ENCODE measurements at places on chromosomes 6 and 20. TPM values are rescaled to one million over a fixed set of nuclear protein-coding genes. Genes with fewer than 3 reads are reported as not detected.

- DNase-seq = no peak
These were observed 384.2 kb downstream of the PRKN start for GRCh38 chr6:162343198-162343935.

DNA sequence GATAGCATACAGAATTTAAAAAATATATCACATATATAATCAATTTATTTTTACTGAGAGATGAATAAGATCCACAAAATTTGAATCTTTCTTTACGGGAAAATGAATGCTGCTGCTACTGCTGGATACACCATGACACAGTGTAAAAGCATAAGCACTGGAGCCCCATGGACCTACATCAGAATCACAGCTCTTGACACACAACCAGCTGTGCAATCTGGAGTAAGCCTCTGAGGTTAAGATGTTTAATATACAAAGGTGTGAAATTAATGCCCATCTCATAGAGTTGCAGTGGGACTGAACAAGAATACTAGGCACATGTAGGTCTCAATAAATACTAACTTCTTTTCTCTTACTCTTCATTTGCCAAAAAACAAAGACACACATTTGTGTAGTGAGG is 48.1 kb downstream of the MAN1A1 start:
- DNase-seq = no peak

DNA sequence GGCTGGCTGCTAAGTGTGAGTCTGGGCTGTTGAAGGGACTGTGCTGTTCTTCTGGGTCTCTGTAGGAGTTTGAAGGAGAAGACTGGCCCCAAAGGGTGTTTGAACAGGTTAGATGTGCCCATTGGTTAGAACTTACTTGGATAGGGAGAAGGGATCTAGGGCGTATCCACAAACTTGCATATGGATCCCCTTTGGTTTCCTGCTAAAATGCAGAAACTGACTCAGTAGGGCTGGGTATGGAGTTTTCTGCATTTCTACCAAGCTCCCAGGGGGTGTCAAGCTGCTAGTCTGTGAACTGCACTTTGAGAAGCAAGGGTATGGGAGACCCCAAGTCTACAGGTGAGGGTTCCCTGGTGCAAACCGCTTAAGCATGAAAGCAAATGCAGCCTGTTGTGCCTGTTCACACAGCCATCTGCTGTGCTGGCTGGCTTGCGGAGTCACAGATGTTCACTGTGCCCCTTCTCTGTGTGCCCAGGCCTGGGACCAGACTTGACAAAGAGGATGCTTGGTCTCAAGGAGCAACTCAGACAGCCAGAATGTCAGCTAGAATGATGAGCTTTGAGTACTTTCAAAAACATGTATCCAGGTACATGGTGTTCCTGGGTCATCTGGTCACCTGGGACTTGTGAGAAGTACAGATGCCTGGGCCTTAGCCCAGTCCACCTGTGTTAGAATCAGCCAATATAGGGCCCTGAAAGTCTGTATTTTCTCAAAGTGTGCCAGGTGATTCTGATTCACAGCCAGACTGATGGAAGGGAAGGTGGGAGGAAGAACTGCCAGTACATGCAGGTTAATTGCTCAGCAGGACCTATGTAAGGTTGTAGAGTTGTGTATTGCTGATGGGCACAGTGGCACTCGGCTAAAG is 7.4 kb downstream of the PPP1R16B start:
- DNase-seq = no peak

GRCh38 chr6:111663692-111664564 is 58.2 kb upstream of the TRAF3IP2 start:
- no peak for DNase-seq

DNA sequence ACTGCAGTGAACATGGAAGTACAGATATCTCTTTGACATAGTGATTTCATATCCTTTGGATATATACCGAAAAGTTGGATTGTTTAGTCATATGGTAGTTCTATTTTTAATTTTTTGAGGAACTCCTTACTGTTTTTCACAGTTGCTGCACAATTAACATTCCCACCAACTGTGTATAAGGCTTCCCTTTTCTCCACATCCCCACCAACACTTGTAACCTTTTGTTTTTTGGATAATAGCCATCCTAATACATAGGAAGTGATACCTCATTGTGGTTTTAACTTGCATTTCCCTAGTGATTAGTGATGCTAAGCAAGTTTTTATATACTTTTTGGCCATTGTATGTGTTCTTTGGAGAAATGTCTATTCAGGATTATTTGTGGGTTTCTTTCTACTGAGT is 45.1 kb upstream of the TENT5A start:
- DNase-seq = no peak

GRCh38 chr6:118656847-118657451 is 5.6 kb upstream of the CEP85L start:
- DNase-seq = no peak

The MUC22 gene
- total RNA-seq = not detected

The SIRPD gene
- not detected for total RNA-seq

Data from omental fat pad (tissue), 4 donors.